ENCODE measurements at places on chromosomes 7 and 10. TPM values are rescaled to one million over a fixed set of nuclear protein-coding genes. Genes with fewer than 3 reads are reported as not detected.
A peak's percentile ranks its signal among the peaks of the same experiment; 100 is the strongest.

DNA sequence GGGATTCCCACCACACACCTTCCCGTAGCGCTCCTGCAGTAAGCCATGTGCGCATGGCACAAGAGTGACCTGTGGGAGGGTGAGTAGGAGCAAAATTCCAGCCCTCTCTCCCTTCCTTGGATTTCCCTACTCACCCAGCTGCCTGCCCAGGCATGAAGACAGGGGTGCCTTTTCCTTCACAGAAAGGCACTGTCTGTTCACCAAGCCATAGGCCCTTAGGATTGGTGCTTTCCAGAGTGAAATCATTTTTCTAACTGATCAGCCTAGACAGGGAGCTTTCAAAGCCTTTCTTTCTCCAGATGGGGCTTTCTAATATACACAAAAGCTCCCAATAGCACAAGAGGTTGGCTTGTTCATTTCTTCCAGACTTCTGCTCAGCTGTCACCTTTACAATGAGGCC, 79.7 kb downstream of the CTTNBP2 start:
- no peak for DNase-seq

- DNase-seq: no peak
Observed at GRCh38 chr10:119496273-119496672, 46.2 kb downstream of the RGS10 start.

Gene HUS1
- 49.7 TPM for total RNA-seq

- no peak for DNase-seq
Observed at GRCh38 chr7:70354409-70355169, 756.3 kb downstream of the AUTS2 start.

DNA sequence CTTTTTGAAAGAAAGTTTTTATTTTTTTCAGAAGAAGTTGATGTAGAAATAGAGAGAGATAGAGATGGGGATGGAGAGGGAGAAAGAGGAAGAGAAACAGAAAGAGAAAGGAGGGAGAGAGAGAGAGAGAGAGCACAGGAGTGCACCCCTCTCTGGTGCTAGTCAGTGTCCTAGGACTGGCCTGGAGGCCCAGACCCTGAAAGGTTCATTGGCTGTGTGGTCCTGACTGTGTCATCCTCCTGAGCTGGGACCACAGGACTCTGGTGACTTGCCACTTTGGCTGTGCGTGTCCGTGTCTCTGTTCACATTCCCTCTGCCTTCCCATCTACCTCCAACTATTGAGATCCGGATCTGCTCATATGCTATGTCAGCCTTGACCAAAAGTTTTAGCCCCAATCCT, 62.1 kb upstream of the SHH start:
- no peak for DNase-seq

DNA sequence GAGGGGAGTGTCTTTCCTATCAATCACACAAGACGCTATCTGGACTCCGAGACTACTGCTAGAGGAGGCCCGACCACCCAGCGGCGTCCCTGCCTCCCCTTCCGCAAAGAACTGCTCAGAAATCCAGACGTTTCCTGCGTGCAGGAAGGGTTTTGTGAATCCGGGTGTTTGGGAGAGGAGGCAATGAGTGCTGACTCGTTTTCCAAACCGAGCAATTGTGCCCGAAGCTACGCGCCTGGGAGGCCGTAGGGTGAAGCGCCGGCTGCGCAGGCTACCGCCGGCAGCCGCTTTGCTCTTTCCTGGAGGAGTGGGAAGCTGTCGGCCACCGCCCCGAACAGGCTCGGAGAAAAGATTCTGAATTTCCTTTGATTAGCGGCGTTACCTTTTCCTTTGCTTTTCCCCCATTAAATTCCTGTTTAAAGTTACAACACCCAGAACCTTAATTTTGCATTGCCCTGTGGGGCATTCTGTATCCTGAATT, 5.3 kb downstream of the VAX1 start:
- DNase-seq: no peak

DNA sequence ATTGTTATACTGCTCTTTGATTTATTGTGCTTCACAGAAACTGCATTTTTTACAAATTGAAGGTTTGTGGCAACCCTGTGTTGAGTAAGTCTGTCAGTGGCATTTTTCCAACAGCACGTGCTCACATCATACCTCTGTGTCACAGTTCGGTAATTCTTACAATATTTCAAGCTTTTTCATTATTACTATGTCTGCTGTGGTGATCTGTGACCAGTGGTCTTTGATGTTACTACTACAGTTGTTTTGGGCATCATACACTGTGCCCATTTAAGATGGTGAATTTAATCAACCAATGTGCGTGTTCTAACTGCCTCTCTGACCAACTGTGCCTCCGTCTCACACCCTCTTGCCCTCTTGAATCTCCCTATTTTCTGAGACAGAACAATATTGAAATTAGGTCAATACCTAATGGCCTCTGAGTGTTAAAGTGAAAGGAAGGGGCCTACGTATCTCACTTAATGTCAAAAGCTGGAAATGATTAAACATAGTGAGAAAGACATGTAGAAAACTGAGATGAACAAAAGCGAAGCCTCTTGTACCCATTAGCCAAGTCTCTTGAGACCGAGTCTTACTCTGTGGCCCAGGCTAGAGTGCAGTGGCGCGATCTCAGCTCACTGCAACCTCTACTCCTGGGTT, 20.2 kb upstream of the ASL start:
- DNase-seq: no peak

GRCh38 chr7:77329466-77330168, 86.5 kb downstream of the GSAP start:
- peak; percentile 13 for DNase-seq
